ENCODE measurements at places on chromosomes 2 and 18.

DNA sequence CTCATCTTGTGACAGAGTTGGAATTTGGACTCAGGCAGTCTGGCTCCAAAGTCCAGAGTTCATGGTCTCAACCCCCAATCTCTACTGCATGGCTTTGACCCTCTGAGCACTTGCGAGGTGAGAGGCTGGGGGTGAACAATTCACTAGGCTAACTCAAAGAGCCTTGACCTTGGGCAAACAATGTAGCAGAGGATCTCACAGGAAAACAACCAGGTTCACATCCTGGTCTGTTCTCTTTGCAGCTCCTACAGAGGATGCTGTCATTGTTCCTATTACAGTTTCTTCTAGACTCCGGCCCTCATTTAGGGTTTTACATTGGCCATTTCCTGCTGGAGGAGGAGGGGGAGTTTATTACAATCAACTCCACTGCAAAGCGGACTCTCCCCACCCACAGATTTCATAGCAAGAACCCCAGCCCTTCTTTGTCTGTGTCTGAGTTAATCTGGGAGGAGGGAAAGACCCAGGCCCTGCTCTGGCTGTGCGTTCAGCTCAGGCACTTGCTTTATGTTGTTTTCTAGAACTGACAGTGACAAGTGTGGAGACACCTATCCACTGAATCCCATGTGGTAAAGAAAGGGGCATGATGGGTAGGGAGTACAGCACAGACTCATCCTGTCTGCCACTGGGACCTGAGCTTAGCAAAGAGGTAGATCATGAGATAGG, 101.6 kb downstream of the LBH start:
- H3K4me3 ChIP-seq = no peak overlapping the region
- DNase-seq = no peak
- peaks cover 5% of the 10 kb centered on the region for H3K4me1 ChIP-seq
- no peaks in the 10 kb centered on the region for H3K36me3 ChIP-seq
- H3K27ac ChIP-seq = no peak overlapping the region
- H3K27me3 ChIP-seq = no peaks in the 10 kb centered on the region

DNA sequence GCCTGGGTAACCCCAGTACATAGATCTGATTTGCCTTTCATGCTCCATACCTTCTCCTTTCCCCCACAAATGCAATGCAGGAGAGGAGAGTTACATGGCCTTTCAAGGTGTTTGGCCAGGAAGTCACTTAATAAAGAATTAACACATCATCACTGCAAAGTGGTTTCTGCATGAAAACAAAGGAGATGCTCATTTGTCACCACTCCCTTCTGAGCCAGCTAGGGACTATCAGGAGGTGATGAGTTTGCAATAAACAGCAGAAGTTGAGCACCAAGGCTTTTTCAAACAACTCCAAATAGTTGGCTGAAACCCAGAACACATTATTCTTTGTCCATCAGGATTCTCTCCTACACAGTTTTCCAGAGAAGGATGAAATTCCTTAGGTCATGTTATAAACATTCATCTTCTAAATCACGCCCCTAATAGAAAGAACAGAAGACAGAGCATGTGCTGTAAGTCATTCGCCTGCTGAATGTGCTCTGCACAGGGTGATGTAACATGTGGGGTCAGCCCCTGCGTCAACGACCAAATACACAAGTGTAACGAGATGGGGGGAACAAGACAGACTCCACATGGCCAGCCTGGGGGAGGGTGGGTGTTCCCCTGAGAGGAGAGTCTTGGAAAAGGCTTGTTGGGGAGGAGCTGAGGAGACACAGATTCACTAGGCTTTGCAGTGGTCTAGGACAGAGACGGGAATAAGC, 87.3 kb upstream of the RMDN2 start:
- no peak overlapping the region for H3K4me3 ChIP-seq
- no peaks in the 10 kb centered on the region for H3K4me1 ChIP-seq
- H3K27ac ChIP-seq = no peak overlapping the region
- no peaks in the 10 kb centered on the region for H3K36me3 ChIP-seq
- no peaks in the 10 kb centered on the region for H3K27me3 ChIP-seq

- H3K4me3 ChIP-seq = no peak overlapping the region
- H3K27me3 ChIP-seq = no peaks in the 10 kb centered on the region
- no peaks in the 10 kb centered on the region for H3K36me3 ChIP-seq
- no peak overlapping the region for H3K27ac ChIP-seq
Measured at GRCh38 chr18:61085761-61086160, 247.5 kb upstream of the CDH20 start.

DNA sequence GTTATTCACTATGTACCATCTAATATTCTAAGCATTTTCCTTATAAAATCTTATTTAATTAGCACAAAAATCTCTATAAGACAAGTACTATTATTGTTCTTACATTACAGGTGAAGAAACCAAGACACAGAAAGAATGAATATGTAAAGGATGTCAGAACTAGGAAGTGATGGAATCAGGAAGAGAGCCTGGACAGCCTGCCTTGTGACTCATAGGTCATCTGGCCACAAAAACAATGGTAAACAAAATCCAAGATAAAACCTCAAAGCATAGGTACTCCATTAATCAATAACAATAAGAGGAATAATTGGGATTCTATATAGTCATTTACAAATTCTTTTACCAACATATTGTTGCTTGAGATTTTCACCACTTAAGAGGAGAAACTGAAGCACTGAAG, 505.4 kb upstream of the PIK3C3 start:
- no peaks in the 10 kb centered on the region for H3K27me3 ChIP-seq
- no peaks in the 10 kb centered on the region for H3K4me1 ChIP-seq
- no peaks in the 10 kb centered on the region for H3K36me3 ChIP-seq
- no peak for DNase-seq

- no peaks in the 10 kb centered on the region for H3K27me3 ChIP-seq
- H3K36me3 ChIP-seq = no peaks in the 10 kb centered on the region
- H3K27ac ChIP-seq = no peak overlapping the region
Measured at GRCh38 chr2:169526451-169526850, 16.9 kb downstream of the KLHL41 start.

GRCh38 chr2:100178085-100178788, 35.8 kb upstream of the AFF3 start:
- peak; percentile 51 for DNase-seq
- peaks cover 4% of the 10 kb centered on the region for H3K4me1 ChIP-seq
- H3K36me3 ChIP-seq = no peaks in the 10 kb centered on the region
- H3K4me3 ChIP-seq = no peak overlapping the region
- no peak overlapping the region for H3K27ac ChIP-seq
- no peaks in the 10 kb centered on the region for H3K27me3 ChIP-seq

DNA sequence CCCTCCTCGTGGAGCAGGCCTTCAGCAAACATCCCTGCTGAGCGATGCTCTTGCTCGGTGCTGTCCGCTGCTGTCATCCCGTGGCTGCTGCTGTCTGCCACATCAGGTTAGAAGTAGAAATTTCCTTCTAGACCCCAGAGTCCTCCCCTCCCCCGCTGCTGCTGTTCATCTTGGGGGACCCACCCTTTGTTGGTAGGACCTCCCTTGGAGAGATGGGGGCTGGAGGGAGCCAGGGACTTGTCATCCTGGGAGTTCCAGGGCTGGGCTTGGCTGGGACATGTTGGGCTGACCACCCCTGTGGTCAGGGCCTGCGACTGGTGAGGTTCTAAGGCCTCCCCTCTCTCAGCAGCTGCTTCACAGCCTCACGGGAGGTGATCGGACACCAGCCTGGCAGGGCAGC, 122.4 kb downstream of the PRKCE start:
- H3K36me3 ChIP-seq = no peaks in the 10 kb centered on the region
- H3K27ac ChIP-seq = no peak overlapping the region

All from adrenal gland (tissue), 19 donors.